ENCODE measurements at places on chromosomes 1 and 21.

GRCh38 chr1:218081358-218081757, 203.7 kb upstream of the RRP15 start:
- DNase-seq, result no peak

DNA sequence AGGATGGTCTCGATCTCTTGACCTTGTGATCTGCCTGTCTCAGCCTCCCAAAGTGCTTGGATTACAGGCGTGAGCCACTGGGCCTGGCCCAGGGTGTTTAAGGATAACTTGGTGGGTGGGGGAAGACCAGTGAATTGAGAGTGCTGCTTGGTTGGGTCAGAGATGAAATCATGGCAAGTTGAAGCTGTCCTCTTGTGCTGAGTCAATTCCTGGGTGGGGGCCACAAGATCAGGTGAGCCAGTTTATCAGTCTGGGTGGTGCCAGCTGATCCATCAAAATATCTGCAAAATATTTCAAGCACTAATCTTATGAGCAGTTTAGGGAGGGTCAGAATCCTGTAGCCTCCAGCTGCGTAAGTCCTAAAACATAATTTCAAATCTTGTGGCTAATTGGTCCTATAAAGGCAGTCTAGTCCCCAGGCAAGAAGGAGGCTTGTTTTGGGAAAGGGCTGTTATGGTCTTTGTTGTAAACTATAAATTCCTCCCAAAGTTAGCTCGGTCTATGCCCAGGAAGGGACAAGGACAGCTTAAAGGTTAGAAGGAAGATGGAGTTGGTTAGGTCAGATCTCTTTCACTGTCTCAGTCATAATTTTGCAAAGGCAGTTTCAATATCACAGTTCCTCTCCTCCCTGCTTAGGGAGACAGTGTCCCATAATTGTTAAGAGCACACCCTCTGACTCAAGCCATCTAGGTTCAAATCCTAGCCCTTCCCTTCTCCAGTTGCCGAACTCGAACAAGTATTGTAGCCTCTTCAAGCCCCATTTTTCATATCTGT, 66.8 kb upstream of the BACH1 start:
- no peak for DNase-seq

GRCh38 chr1:3708791-3709190, 43.5 kb upstream of the CCDC27 start:
- no peak for DNase-seq

- DNase-seq, result no peak
Measured at GRCh38 chr1:169184812-169185211, 78.3 kb downstream of the ATP1B1 start.

DNA sequence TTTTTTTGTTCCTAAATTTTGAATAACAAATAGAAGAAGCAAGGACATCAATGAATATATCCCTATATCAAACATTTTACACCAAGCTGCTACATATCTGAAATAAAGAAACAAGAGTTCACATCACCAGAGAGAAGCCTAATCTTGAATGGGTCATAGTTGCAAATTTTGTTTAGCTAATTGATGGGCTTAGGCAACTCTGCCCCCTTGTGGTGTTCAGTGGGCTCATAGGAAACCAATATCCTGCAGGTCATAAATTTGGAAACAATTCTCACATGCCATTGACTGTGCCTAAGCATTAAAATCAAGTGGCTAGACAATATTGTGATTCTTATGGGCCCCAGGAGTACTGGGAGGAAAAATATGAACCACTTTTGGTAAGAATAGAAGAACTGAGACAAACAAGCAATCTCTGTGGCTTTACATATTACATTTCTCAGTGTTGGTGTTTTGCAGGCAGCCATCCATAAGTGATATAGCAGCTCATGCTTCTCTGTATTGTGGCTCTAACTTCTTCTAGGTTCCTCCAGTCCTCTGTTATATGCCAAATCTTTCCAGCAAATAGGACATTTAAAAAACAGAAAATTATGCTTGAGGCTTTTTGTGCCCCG, 1262.8 kb upstream of the PRMT6 start:
- peak; percentile 38 for DNase-seq

DNA sequence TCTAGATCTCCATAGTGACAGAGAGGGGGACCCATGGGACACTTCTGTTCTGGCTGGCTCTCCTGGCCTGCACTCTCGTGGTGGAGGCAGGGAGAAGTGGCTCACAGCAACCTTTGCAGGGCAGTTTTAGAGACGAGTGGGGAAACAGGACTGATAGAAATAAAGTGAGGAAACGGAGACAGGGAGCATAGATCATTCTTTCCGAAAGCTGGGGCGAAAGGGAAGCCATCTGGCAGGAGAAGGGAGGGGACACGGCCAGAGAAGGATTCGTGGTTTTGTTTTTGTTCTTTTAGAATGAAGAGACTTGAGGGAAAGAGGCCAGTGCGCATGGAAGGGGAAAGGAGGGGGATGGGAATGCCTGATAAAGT, 3.5 kb downstream of the TIE1 start:
- no peak for DNase-seq

DNA sequence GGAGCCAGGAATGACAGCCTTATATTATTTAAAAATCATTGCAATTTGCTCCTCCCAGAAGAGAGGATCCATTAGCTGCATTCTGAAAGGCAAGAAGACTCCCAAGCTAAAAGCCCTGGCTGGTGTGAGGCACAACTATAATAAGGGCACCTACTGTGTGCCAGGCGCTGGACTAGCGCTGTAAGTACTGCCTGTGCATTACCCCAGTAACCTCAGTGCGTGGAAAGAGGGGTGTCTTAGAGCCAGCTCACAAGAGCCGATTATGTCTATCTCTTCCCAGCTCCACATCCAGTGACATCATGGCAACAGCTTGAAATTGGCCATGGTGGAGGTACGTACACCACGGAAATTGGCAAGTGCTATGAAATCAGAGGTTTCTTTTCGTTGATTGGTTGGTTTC, 141.7 kb upstream of the IRF2BP2 start:
- DNase-seq, result no peak

- no peak for DNase-seq
Measured at GRCh38 chr1:17020502-17020901, 8.8 kb upstream of the ATP13A2 start.

GRCh38 chr1:207499573-207499972, 3.6 kb downstream of the CR1 start:
- peak; percentile 84 for DNase-seq
